ENCODE measurements at places on chromosomes 12 and 14.
A peak's percentile ranks its signal among the peaks of the same experiment; 100 is the strongest.

DNA sequence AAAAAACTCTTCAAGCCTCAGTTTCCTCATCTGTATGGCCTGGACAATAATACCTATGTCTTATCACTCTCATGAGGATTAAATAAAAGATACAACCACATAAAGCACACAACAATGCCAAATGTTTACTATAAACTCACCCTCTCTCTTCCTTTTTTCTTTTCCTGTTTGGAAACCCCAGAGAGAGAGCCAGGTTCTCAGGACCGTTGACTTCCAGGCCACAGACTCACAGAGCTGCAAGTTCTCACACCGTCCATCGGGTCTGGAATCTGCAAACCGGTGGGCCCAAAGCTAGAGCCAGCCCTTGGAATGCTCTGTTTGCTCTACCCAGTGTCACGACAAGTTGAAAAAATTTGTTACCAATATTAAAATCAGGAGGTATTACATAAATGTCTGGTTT, 4.6 kb upstream of the CD4 start:
- DNase-seq: no peak

- DNase-seq: no peak
Measured at GRCh38 chr12:123041042-123041531, 60.6 kb downstream of the ARL6IP4 start.

DNA sequence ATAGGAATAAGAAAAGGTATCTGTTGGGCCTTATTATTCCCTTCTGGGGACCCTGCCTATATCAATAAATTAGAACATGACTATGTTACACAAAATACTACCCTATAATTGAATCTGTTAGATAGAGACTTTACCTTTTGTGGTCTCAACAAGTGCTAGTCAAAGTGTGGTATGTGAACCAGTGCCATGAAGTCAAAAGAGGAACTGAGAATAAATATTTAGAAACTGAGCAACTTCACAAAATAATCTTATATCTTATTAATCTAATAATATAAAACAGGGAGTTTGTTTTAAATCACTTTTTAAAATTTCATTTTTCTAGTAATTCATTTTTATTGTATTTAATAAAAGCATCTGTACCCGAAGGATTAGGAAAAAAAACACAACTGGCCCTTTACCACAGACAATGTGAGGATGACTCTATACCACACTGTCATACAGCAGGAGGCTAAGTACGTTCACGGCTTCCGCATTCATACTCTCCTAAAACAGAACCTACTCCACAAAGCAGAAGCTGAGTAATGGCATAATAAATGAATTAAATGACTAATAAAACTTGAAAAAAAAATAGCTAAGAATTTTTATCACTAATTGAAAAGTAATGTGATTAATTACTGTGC, 42.1 kb downstream of the SEC23A start:
- no peak for DNase-seq

DNA sequence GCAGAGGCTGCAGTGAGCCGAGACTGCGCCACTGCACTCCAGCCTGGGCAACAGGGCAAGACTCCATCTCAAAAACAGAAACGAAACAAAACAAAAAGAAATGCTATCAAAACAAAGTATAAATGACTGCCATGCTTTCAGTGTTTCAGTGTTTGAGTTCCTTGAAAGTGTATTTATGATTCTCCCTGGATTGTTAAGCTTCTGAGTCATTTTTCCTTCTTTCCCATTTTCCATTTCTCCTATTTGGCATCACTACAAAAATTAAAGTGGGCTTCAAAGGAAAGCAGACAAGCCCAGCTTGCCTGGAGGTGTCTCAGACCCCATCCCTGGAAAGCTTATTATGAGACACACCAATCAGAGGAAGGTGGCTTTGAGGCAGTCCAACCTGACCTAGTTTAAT, 35.1 kb downstream of the NIN start:
- no peak for DNase-seq

- DNase-seq: no peak
Measured at GRCh38 chr12:68310370-68310769, 21.8 kb downstream of the MDM1 start.

GRCh38 chr12:121513464-121514183, 67.2 kb downstream of the KDM2B start:
- no peak for DNase-seq

GRCh38 chr14:104109731-104110361, 24.3 kb downstream of the ASPG start:
- peak; percentile 33 for DNase-seq

All from ovary (tissue), 10 donors.